ENCODE measurements at places on chromosomes 1 and 21.

- no peak for DNase-seq
Measured at GRCh38 chr1:157091668-157092273, 7.8 kb downstream of the ETV3L start.

- DNase-seq = peak; percentile 58
Measured at GRCh38 chr1:199463521-199464127, 563.9 kb upstream of the NR5A2 start.

DNA sequence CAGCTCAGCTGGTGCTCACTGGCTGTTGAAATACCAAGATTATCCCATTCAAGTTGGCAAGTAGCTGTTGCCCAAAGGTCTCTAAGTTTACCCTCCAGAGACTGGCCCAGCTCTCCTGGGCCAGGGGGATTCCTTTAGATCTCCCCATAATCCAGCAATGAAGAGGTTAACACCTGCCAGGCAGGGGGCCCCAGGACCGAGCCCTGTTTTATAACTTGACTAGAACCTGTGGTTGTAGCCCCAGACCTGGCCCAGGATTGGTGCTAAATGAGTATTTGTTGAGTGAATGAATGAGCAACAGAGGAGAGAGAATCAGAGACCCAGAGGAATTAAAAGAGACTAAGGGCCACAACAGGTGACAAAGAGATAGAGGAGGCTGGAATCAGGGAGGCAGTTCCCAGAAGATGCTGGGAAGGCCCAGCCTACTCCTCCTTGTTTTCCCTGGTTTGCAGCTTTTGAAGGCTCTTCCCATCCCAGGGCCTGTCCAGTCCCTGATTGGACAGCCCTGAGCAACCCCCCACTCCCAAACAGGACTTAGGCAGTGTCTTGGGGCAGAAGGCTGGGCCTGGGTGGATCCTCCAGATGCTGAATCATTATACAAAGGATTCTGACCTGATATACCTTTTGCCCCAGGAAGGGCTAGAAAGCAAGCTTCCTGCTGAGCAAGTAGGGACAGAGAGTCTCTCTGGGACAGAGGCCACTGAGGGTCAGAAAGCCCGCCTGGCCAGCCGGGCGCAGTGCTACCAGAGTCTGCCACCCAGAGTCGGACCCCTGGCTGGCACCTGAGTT is 2.4 kb upstream of the RHBG start:
- no peak for DNase-seq

GRCh38 chr1:22712502-22713271 is 2.0 kb downstream of the EPHB2 start:
- DNase-seq = peak; percentile 90

DNA sequence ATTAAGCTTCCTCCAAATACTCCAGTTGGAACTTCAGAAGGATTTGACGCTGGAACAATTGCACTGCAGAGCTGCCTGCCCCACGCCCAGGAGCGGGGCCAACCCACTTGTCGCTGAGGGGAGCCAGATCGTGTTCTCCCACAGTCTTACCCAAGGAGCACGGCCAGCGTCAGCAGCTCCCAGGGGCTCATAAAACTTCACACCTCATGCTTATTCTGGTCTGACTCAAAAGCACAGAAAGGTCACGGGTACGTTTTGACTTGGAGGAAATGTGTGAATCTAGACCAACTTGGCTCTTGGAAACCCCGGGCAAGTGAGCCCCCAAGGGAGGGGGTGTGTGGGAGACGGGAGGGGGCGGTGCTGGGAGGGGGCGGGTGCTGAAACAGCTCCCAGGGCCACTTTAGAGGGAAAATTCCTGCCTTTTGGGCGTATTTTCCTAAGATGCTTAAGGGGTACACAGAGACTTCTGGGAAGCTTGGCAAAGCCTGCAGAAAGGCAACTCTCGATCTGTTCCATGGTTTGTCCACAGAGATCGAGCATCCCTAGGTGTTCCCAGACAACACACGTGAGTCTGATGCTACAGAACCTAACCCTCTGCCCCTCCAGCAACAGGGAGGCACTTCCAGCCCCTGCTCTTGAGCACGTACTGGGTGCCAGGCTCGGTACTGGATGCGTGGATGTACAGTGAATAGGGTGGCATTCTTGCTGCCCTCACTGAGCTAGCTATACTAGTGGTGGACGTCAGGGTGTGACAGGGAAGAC is 98.9 kb downstream of the DHRS3 start:
- DNase-seq = peak; percentile 38

- no peak for DNase-seq
Measured at GRCh38 chr1:114164840-114165543, 11.3 kb upstream of the SYT6 start.

- no peak for DNase-seq
Measured at GRCh38 chr1:168243198-168243597, 17.4 kb downstream of the SFT2D2 start.

DNA sequence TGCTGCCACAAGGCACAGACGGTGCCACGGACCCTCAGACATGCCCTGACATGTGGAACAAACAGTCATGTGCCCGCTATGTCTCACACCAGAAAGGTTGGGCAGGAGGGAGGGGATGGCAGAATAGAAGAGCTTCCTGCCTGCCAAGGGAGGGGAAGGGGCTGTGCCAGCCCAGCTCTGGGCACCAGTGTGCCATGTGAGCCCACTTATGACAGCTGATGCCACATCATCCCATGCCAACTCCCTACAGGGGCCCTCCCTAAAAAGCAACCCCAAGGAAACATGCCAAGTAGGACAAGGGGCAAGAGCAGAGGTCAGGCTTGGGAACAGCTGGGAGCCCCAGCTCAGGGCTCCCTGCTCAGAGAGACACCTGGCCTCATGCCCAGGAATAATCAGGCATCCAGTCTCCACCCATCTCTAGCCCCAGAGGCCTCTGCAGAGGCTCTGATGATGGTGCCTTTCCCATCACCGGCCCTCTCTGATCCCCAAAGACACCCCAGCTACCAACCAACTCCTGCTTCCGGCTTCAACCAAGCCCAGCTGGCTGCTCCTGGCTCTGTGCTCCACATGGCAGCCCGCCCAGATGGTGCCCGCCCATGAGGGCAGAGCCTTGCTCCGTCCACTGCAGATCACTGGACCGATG is 10.3 kb downstream of the ADGRB2 start:
- DNase-seq = peak; percentile 54

DNA sequence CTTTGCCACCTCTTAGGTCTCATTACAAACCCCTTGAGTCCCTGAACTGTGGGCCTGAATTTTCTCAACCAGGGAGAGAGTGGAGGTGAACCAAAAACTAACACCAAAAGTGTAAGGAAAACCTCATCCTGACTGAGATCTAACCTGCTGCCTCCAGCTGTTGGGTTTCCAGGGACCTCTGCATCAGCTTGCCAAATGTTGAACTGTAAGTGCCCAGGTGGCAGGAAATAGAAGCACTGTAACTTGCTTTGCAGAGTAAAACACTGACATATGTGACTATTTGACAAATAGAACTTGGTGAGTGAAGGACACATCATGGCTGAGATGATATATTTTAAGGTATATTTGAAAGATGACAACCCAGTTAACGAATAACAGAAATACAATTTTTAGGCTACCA is 48.4 kb upstream of the NR5A2 start:
- no peak for DNase-seq

- DNase-seq = no peak
Measured at GRCh38 chr1:42172381-42173133, 8.0 kb upstream of the GUCA2A start.

DNA sequence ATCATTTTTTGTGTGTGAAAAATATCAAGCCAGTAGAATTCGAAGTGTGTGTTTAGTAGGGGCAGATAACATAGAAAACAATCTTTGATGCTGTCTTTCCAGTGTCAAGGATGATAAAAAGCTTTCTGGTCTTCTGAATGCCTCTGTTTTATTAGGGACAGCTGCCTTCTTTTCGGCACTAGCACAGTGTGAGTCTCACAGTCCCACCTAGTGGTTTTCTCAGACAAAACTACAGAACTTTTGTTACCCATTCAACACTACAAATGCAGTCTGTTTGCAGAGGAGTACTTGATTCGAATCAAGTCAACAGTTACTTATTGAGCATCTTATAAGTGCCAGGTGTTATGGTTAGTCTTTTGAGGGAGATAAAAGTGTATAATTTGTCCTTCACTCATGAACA is 30.6 kb upstream of the MCOLN3 start:
- no peak for DNase-seq

- no peak for DNase-seq
Measured at GRCh38 chr1:48103495-48103894, 106.3 kb upstream of the TRABD2B start.
